T-helper 17 cell (primary cell): ENCODE measurements at places on chromosomes 11 and 22. TPM values are rescaled to one million over a fixed set of nuclear protein-coding genes. Genes with fewer than 3 reads are reported as not detected.

The FAT3 gene
- not detected for total RNA-seq

The BRSK2 gene
- 0.23 TPM for total RNA-seq

The CCDC15 gene
- total RNA-seq, result 0.91 TPM

The MYBPC3 gene
- not detected for total RNA-seq
